NCI-H1048 (cell line): ENCODE measurements at places on chromosomes 2 and 18.

DNA sequence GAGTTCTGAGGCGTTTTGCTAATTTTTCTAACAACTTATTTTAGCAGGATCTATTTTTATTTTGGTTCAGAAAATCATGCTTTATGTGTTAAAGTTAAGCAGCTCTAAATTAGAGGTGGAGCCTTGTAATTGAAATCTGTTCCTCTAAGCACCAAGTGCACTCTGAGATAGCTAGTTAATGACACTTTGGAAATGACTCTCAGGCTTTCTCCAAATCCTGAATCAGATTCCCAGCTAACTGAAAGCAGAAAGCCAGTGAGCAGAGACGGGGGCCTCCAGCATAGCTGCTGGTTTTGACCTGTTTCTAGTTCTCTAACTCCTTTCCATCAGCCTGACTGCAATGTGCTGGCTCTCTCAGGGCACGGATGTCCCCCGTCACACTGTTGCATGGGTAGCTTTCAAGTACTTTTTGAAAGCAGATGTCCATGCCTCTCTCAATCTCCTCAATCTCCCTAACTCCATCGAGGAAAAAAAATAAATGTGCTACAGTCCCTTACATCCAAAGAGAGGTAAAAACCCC is 326.5 kb downstream of the SATB2 start:
- DNase-seq, result no peak

GRCh38 chr18:9643549-9643948 is 29.2 kb upstream of the PPP4R1 start:
- peak; percentile 41 for DNase-seq

- DNase-seq, result no peak
Measured at GRCh38 chr2:201977651-201978050, 56.0 kb upstream of the FZD7 start.

DNA sequence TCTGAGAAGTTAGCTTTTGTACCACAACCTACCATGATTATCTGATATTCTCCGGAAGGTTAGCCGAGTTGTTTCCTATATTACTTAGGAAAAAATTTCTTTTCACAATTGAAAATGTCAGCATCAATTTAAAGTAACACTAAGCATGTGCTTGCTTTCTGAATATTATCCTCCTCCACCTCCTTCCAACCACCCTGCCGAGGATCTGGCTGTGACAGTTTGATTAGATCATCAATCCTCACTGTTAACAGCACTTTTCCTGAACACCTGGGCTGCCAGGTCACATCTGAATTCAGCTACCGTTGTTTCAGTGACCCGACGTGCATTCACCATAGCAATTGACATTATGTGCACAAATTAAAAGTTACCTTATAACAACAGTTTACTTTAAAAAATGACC is 207.0 kb downstream of the ZNF407 start:
- DNase-seq, result no peak

DNA sequence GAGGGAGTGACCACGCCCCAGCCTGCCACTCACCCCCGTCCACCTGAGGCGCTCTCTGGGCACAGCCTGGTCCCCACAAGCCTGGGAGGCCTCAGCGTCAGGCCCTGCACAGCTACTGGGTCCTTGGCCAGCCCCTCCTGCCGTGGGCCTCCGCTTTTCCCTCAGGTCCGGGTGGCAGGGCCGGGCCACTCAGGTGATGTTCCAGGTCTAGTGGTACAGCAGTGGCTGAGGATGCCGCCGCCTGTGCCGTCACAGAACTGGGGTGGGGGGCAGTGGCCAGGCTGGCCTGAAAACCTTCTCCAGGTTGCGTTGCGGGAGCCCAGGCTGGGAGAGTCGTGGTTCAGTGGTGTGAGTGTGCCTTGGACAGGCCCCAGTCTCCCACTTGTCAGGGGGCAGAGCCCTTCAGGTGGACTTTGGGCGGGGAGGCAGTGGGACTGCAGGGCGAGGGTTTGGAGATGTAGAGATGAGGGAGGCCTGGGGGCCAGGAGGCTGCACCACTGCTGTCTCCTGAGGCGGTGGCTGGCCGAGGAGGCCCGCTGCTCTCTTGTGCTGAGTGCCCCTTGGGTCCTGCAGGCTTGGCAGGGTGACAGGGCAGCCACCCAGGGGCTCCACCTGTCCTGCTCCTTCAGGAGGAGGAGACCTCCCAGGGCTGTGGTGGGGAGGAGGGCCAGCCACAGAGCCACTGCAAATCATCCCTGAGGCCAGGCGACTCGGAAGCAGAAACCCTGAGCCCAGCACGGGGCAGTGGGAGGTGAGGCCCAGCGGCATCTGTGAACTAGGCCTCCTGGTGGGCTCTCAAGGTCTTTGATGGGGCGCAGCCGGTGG is 7.6 kb downstream of the GPC1 start:
- DNase-seq, result no peak

- DNase-seq, result no peak
Measured at GRCh38 chr2:133303150-133303549, 265.1 kb downstream of the NCKAP5 start.

DNA sequence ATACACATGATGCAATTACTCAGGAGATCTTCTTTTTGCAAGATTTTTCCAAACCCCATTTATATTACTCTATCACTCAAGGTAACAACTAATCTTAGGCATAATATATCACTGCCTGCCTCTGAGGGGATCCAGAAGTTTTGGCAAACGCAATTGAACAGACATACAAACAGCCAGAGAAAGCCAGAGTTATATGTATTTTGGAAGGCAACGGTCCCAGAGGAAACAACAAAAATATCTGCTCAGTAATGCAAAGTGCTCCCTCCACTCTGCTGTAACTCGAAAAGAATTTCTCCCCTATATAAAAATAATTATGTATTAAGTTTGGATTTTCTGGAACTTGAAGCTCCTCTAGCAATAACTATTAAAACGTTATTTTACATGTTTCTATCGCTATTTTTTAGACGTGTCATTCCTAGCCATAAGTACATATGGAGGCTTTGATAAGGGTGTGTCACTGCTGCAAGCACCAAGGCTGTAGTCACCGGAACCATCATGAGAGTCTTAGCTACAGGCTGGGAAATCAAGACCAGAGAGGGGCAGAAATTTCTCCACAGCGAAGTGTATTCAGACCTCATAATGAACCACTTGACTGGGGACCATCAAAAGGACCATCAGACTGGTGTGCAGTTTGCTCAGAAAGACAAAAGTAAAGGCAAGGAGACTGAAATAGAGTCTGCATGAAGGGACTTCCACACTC is 3.7 kb upstream of the GKN1 start:
- DNase-seq, result no peak

DNA sequence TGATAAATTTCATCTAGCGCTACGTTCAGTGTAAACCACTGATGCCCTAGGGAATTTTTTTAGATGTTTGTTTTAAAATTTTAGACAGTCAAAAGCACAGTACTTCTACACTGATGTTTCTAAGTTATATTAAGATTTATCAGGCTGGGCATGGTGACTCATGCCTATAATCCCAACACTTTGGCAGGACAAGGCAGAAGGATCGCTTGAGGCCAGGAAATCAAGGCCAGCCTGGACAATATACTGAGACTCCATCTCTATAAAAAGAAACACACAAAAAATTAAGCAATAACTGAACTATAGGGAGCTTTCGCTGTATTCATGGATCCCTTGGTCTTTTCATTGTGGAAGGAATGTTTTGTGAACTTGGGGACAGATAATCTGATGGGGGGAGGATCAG is 50.6 kb upstream of the MAPRE2 start:
- no peak for DNase-seq

DNA sequence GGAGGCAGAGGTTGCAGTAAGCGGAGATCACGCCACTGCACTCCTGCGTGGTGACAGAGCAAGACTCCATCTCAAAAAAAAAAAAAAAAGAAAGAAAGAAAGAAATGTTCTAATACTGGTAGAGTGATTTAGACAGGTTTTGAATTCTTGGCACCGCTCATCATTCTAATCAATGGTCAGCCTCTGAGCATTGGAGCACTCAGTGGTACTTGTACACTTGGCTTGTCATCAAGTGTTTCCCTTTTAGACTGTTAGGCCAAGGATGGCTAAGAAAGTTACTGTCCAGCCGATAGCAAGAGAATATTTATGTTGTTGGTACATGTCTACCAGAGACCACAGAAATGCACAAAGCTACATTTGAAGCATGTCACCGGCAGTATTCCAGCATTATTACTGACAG is 444.1 kb upstream of the RAB12 start:
- no peak for DNase-seq

DNA sequence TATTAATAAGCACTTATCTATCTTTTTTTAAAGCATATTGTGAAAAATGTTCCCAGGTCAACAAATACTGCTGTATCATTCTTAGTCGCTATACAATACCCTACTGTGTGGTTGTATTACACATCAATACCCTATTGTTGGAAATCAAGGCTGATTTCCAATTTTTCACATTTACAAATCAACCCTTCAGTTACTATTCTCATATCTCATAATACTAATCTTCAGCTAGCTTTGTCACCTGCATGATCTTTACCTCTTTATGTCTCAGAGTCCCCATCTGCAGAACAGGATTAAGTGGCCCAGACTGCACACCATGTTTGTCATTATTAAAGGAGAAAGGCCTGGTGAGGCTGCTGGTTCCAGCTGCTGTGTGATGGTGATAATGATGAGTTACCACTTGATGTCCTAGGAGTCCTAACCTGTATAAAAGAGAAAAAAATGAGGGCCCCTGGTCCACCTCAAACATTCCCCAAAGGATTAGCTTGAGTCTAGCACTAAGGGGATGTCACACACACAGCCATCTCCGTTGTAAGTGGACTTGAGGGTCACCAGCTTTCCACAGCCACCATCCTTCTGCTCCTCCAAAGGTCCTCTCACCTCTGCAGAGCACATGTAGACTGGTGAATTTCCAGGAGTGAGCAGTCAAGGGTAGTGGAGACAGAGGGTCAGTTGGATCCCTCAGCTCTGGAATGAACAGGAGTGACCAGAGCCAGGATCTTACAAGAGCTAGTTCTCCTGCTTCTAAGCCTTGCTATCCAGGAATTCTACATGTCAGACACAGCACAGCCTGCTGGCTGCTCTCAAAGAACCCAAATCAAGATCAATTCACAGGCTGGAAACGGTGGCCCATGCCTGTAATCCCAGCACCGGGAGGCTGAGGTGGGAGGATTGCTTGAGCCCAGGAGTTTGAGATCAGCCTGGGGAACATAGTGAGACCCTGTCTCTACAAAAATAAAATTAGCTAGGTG is 36.0 kb upstream of the BIN1 start:
- DNase-seq, result no peak

- peak; percentile 69 for DNase-seq
Measured at GRCh38 chr2:221572219-221572820, at the start of gene EPHA4. TSS of gene EPHA4 (minus strand) at chr2:221572304. CDS start at chr2:221572248, 56 bp downstream.

- no peak for DNase-seq
Measured at GRCh38 chr2:126981476-126981875, 82.8 kb downstream of the TEX51 start.

DNA sequence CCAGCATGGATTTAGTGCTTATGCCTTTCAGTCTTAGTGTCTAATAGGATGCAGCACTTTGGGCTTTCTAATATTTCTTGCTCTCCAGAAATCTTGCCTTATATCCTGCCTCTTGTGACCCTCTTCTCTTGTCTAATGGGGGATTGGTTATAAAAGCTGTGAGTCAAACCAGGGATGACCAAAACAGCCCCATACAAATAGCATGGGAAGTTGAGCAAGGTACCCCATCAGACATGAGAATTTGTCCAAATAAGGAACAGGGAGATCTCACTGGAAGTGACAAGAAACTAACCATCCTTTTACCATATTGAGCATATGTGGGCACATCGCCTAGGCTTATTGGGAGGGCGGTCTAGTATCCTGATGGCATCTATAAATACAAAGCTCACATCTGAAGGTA is 78.8 kb upstream of the BZW1 start:
- no peak for DNase-seq

GRCh38 chr18:21167641-21168377 is 56.2 kb upstream of the ROCK1 start:
- no peak for DNase-seq

- DNase-seq, result no peak
Measured at GRCh38 chr18:24322584-24323136, 75.0 kb downstream of the OSBPL1A start.

DNA sequence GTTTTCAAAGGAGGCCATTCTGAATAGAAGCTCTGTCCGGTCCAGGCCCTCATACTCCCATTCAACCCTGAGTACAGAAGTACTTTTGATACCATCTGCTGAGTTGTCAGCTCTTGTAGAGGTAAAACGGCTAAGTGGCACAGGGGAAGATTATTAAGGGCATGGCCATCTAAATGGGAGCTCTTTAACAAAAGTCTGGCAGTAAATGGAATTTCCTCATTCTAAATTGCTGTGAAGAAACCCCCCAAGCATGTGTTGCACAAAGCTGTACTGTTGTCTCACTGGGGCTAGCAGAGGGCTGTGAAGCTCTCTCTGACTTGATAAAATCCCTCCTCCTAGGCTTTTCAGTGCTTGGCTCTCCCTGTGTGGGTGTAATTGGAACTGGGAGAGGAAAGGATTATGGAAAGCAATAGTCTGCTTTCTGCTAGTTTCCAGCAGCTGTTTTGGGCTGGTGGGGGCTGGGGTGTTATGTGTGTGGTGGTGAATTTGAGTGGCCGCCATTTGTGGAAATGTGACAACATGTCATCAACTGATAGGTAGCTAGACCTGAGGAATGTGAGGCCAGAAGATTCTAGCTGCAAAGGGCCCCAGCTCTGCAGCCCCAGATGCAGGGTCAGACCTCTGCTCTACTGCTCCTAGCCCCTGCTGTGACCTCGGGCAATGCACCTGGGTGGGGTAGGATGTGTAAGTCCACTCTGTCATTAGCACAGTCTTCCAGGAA is 65.1 kb downstream of the MAP4K4 start:
- no peak for DNase-seq

GRCh38 chr18:79987566-79987965 is 797 bp downstream of the TXNL4A start:
- DNase-seq, result no peak

DNA sequence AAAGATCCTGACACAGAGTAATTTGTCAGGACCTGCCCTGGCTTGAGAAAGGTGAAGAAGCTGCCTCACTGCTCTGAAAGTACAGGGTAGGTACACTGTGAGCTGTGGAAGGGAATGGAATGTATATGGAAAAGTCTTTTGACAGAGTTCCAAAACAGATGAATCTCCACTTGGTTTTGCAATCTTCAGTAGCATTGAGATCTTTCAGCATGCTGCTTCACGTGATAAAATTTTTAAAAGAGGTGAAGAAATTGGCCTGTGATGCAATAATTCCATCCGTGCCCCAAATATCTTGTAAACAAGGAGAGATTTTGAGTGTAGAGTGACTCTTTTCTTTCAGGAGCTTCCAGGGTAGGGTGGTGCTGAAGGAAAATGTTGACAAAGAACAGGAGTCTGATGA is 123.1 kb downstream of the OSR1 start:
- DNase-seq, result no peak

- DNase-seq, result no peak
Measured at GRCh38 chr2:74201596-74201995, 3.2 kb downstream of the MTHFD2 start.

DNA sequence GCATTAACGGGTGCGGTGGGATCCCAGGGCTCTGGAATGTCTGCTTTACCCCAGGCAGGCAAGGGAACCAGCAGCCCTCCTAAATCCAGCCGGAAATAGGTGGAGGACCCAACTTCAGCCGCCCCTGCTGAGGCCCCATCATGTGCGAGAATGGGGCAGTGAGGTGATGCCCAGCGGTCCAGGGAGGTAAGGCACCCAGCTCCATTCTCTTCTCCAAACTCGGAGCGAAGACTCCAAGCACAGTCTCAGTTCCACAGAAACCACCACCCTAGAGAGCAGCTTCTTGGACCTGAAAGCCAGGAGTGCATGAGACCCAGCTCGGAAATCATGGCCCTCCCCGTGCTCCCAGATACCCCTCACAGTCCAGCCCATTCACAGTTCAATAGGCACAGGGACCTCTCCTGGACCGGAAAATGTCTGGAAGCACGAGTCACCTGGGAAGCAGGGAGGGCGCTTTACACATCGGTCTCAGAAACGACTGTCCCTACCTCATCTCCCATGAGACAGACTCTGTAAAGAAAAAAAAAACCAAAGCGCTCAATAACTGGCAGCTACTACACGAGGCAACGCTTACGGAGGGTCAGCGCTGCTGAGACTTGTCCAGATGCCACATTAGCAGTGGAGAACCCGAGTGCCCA is 2.0 kb downstream of the SDC1 start:
- DNase-seq, result no peak
